ENCODE measurements at places on chromosomes 3 and 15.

- no peak for DNase-seq
Measured at GRCh38 chr3:153113541-153113940, 48.5 kb upstream of the RAP2B start.

DNA sequence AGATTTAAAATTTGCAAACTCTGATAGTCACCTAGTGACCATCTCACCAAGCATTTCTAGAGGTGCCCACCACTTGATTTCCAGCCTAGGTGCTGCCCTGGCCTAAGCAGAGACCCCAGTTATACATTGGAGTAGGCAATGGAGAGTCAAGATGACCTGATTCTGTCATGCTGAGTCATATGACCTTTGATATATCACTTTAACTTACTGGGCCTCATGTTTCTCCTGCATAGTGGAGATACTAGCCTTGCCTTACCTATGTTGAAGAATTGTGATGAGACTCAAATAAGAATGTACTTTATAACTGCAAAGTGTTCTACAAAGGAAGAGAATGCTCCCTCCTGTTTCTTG lies 75.5 kb upstream of the XCR1 start:
- DNase-seq = no peak

DNA sequence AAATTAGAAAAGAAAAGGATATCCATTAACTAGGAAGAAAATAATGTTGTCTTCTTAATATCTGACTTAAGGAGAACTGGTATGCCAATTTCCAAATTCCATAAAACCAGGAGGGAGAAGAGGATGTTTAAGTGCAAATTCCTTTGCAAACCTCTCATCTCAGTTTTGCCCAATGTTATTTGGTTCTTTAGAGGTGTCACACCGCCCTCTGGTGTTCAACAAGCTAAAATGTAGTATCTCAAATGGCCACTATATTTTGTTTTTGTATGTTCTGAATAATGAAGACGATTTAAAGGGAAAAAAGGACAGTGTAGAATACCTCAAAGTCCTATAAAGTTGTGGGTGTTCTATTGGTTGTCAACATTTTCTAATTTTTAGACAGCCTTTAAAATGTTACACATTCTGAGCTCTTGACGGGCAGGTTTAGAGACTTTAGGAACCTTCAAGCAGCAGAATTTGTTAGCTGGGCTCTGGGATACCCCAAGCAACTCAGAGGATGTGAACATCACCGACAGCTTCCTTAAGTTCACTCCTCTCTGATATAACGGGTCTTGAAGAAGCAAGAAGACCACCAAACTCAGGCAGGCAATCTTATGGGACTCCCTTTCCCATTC lies 458.3 kb downstream of the MFSD1 start:
- DNase-seq = no peak

GRCh38 chr3:153180860-153181372 lies 18.9 kb downstream of the RAP2B start:
- no peak for DNase-seq

GRCh38 chr15:64182859-64183370 lies 20.1 kb upstream of the PPIB start:
- no peak for DNase-seq

DNA sequence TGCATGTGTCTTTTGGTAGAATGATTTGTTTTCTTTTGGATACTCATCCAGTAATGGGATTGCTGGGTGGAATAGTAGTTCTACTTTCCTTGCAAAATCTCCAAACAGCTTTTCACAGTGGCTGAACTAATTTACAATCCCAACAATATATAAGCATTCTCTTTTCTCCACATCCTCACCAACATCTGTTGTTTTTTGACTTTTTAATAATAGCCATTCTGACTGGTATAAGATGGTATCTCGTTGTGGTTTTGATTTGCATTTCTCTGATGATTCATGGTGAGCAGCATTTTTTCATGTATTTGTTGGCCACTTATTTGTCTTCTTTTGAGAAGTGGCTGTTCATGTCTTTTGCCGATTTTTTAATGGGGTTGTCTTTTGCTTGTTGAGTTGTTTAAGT lies 55.8 kb downstream of the ST8SIA2 start:
- no peak for DNase-seq

DNA sequence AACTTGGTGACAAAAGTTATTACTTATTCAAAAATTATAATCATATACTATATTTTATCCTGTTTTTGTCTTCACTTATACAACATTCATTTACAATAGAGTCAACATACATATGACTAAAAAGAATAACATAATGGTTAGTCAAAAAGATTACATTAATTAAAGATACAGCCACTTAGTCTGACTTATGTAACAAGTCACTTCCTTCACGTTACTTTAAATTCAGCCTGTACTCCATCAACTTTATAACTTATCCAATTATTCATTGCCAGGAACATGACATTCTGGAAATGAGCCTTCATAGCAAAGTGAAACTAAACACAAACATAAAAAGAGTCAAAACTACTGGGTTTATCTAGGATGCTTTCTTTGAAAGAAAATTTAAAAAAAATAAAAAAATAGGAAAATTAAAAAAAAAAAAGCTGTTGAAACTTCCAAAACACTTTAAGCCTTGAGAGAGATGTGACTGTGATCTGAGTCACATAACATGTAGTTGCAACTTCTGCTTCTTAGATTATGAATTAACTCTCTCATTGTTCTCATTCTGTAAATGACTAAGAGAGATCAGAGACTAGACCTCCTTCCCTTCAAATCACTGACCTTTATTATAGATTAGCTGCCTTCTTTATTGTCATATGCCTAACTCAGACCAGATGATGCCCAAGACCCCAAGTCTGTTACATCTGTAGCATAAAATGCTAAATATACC lies 107.8 kb downstream of the MYRIP start:
- no peak for DNase-seq

DNA sequence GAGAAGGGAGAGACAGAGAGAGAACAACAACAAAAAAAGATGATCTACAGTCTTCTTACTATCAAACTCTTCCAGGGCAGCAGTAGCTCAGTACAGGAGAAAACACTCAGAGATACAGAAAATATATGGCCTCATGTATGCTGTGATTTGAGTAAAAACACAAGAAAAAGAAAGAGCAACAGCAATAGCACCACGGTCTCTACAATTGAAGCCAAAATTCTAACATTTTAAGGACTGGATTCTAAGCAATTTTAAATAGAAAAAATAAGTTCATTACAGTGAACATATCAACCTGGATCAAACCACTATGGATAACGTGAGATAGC lies 43.5 kb upstream of the ALCAM start:
- no peak for DNase-seq

GRCh38 chr3:13115991-13116390 lies 42.8 kb upstream of the IQSEC1 start:
- DNase-seq = no peak

GRCh38 chr15:31325595-31326155 lies 960 bp upstream of the KLF13 start:
- DNase-seq = no peak

DNA sequence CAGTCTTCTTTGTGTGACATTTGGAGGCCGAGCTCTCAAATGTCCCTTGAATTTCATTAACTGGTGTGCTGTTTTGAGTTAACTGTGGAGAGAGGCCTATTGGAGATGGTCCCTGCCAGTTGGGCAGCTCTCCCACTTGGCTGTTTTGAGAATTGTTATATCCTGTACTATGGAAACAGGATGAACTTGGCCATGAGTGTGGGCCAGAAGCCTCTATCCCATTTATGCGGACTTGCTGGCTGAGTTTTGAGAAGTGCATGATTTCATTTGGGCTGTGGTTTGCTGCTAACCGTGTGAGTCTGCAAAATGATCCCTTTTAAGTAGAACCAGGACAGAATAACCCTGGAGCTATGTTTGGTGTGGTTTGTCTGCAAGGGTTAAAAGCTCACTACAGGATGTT lies 366.0 kb downstream of the PTPRG start:
- DNase-seq = no peak

DNA sequence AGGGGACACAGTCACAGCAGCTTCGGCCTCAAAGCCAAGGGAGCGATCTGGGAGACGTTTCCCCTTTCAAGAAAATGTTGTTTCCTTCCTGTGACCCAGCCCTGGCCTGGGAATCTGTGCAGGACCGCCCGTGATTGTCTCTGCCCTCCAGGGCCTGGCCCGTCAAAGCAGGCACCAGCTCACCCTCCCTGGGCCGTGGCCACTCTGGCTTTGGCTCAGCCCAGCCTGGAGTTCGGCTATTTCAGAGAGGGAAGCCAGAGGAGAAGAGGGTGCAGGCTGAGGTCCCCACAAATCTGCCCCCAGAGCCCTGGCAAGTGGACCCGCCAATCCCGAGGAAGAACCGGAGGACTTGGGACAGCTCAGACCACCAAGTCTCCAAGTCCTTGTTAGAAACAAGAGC lies 12.7 kb downstream of the GATA2 start:
- no peak for DNase-seq

GRCh38 chr3:174202561-174202960 lies 656.6 kb upstream of the NAALADL2 start:
- DNase-seq = no peak

GRCh38 chr3:84108442-84108971 lies 850.3 kb upstream of the CADM2 start:
- no peak for DNase-seq

- DNase-seq = no peak
Measured at GRCh38 chr3:185318141-185318540, 44.8 kb upstream of the MAP3K13 start.

- no peak for DNase-seq
Measured at GRCh38 chr3:98945101-98945524, 43.6 kb upstream of the DCBLD2 start.

- DNase-seq = no peak
Measured at GRCh38 chr15:88506628-88507027, 39.1 kb downstream of the MRPS11 start.

GRCh38 chr3:181344331-181344730 lies 354.8 kb upstream of the DNAJC19 start:
- no peak for DNase-seq

- DNase-seq = no peak
Measured at GRCh38 chr15:79002581-79002980, 57.7 kb upstream of the CTSH start.

DNA sequence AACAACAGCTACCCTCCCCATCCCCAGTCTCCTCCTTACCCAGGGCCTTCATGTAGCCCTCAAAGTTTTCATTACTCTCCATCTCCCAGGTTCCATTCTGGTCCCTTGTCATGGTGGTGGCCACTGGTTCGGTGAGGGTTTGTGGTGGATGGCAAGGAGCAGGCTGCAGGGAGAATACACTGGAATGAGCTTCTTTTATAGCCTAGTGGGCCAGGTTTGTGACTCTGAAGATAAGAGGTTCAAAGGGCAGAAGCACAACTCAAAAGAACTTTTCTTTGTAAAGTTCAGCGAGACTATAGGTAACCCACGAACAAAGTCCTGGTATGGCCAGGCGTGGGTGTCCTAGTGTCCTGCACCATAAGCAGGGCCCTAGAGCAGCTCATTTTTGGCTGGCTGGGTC lies at the start of gene RBP2:
Gene RBP2 (minus strand): TSS at position 169 of the 400 bp plus-strand sequence. CDS start 57 bp downstream, at position 112.
- no peak for DNase-seq

- DNase-seq = no peak
Measured at GRCh38 chr3:32442766-32443165, 51.1 kb downstream of the CMTM7 start.

DNA sequence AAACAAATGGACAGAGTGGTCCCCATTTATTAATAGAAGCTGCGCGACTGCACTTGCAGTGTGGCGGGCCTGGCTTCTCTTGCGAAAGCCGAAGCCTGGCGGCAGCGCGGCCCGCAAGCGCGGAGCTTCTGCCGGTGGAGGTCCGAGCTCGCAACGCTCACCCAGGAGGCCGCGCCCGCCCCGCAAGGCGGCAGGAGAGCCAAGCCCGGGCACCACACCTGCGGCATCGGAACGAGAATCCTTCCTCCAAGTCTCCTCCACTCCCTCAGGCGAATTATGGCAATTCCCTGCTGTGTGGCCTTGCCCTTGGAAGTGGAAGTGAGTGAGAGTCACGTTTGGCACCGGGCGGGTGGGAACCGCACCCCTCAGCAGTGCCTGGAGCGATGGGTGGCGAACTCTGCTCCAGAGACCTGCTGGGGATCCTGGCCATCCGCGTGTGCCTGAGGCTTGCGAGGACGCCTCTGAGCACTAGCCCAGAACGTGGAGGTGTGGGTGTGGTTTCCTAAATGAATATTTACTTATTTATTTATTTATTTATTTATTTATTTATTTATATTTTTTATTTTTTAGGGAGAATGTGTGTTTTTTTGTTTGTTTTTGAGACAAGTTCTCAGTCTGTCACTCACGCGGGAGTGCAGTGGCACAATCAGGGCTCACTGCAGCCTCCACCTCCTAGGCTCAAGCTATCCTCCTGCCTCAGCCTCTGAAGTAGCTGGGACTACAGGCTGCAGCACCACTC lies 133.7 kb upstream of the UBE2E1 start:
- DNase-seq = no peak

DNA sequence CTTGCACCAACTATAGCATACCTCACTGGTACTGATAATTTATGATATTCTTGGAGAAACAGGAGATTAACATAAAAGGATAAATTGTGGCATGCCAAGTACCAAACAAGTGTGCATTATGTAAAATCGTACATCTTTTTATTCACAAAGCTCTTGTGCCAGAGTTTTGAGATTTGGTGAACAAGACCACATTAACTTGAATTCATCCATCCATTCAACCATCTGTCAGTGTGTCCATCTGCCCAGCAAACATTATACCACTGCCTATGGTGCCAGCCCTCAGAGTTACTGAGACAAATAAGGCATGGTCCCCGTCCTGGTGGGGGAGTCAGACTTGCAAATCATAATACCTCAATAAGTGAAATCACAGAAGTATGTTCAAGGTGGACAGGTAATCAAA lies 17.0 kb upstream of the NEO1 start:
- DNase-seq = no peak

DNA sequence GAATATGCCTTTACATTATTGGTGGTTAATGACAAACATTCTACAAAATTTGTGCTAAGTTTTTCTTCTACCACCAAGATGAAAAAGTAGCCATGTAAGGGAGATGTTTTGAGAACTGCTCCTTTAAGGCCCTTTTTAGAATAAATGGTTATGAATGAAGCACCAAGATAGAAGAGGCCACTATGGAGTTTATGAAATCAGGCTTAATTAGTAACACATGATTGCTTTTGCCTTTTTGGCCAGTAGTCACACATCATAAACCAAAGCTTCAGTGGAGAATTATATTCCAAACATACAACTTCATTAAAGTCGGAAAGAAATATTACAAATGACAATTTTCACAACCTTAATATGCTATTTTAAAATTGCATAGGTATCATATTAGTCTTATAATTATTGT lies 331.7 kb downstream of the RBMS3 start:
- no peak for DNase-seq

- DNase-seq = no peak
Measured at GRCh38 chr15:99999282-100000070, 266.2 kb upstream of the LYSMD4 start.

- no peak for DNase-seq
Measured at GRCh38 chr3:60142009-60142408, 1092.2 kb upstream of the CFAP20DC start.

DNA sequence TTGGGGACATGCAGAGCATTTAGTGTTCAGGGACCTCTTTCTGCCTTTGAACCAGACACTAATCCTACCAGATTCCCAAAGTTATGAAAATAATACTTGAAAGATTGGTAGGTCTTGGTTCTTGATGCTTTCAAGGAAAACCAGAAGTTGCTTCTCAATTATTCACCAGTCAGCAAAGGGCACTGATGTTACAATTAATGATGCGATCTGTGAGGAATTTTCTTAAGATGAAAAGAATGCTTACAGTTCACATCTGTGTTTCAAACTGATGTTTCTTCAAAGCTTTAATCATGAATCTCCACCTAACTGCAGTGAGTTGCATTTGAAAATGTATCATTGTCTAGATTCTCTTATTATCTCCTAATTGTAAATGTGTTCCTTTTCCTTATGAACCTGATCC lies 161.0 kb downstream of the NAALADL2 start:
- no peak for DNase-seq

GRCh38 chr15:67010898-67011616 lies 54.3 kb upstream of the SMAD3 start:
- DNase-seq = no peak

Measured in vagina (tissue), 2 donors.